ENCODE measurements at places on chromosomes 7 and 10.

- DNase-seq, result no peak
These were observed 62.4 kb upstream of the EMX2 start for GRCh38 chr10:117480097-117480496.

DNA sequence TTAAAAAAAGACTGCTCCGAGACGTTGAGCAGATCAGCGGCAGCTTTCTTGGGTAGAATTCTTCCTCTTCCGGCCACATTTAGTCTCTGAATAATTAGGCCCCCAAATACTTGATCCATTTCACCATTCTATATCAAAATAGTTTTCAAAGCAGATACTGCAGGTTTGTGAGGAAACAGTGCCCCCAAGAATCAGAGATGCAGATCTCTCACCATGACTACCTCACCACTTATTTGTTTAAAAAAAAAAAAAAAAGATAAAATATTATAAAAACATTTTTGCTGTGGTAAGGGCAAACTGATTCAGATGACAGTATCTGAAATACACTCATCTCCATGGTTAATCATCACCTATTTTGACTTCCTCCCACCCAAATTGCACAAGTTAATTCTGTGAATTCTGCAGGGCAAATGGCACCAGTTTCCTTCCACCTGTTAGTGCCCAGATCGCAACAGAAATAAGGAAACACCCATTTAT is 210.4 kb downstream of the FAM107B start:
- DNase-seq, result no peak

GRCh38 chr10:103802081-103802480 is 53.3 kb downstream of the SH3PXD2A start:
- no peak for DNase-seq

- no peak for DNase-seq
These were observed 364.8 kb downstream of the SFMBT2 start for GRCh38 chr10:7045891-7046599.

- DNase-seq, result no peak
These were observed 12.7 kb upstream of the TTYH3 start for GRCh38 chr7:2619116-2619515.

- no peak for DNase-seq
These were observed 50.5 kb upstream of the KMT2E start for GRCh38 chr7:104963378-104963990.

Data from stimulated activated effector memory CD8-positive, alpha-beta T cell treated with anti-CD3 and anti-CD28 coated beads, Interleukin-12 subunit alpha, Interleukin-12 subunit beta, amount 100 ng/mL, for 72 hours (primary cell).